ENCODE measurements at places on chromosomes 11 and 22.

GRCh38 chr11:117909611-117910382 is 19.4 kb downstream of the TMPRSS13 start:
- no peak for DNase-seq

GRCh38 chr22:27576815-27577573 is 224.6 kb downstream of the MN1 start:
- no peak for DNase-seq

- DNase-seq, result no peak
Observed at GRCh38 chr22:50531546-50531961, 1.7 kb upstream of the TYMP start.

DNA sequence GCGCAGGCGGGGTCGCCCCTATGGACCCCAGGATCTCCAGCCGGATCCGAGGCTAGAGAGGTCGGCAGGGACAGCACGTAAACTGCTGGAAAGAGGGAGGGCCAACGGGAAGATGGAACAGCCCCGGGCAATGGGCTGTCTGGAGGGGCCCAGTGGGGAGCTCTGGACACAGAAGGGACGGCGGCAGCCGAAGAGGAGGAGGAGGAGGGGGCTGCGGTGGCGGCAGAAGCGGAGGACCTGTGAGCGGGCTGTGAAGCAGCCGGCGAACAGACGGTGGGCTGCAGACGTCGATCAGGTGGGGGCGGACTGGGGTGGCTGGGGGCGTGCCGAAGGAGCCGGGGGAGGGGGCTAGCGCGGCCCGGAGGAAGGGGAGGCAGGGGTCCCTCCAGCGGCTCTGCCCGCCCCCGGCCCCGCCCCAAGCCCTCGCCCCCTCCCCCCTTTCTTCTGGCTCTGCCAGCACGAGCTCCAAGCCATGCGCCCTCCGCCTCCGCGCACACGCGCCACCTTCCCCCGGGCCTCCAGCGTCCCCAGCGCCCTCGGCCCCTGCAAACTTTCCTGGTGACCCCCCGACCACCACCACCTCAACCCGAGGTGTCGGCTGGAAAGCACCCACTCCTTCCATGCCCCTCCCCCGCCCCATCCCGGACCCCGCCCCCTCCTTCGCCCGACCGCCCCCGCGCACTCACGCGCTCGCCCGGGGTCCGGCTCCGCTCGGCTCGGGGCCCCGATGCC is 432 bp downstream of the TNKS1BP1 start:
- no peak for DNase-seq
